ENCODE measurements at places on chromosomes 5 and 9. TPM values are rescaled to one million over a fixed set of nuclear protein-coding genes. Genes with fewer than 3 reads are reported as not detected.

DNA sequence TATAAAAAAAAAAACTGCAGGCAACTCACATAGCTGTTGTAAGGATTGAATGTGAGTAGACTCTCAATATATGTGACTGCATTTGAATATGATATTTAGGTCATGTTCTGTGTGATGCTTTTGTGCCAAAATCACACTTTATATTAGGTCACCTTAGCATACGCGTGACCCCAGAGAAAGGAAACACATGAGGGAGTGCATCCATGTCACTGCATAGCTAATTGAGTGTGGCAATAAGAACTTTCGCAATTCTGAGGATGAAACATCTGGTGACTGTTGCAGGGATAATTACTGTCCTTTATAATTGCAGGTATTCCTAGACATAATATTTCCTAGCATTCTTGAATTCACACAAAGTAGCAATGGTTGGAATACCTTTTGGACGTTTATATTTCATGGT, 459.5 kb upstream of the KLF4 start:
- H3K4me3 ChIP-seq, result no peak overlapping the region
- no peaks in the 10 kb centered on the region for H3K4me1 ChIP-seq
- no peak overlapping the region for H3K27ac ChIP-seq
- H3K36me3 ChIP-seq, result no peaks in the 10 kb centered on the region
- DNase-seq, result no peak

- no peaks in the 10 kb centered on the region for H3K4me1 ChIP-seq
- H3K27me3 ChIP-seq, result no peaks in the 10 kb centered on the region
- H3K36me3 ChIP-seq, result no peaks in the 10 kb centered on the region
These were observed 415.7 kb downstream of the ZNF608 start for GRCh38 chr5:124330595-124331220.

- H3K27me3 ChIP-seq, result no peaks in the 10 kb centered on the region
- DNase-seq, result no peak
These were observed 125.6 kb downstream of the PAPPA start for GRCh38 chr9:116279230-116279629.

- peaks cover 19% of the 10 kb centered on the region for H3K4me1 ChIP-seq
- peaks cover 10% of the 10 kb centered on the region for H3K36me3 ChIP-seq
- no peak overlapping the region for H3K27ac ChIP-seq
- DNase-seq, result no peak
- H3K4me3 ChIP-seq, result no peak overlapping the region
These were observed 52.9 kb downstream of the COMMD10 start for GRCh38 chr5:116137544-116138378.

GRCh38 chr5:66609615-66610014, 13.4 kb downstream of the MAST4 start:
- H3K4me1 ChIP-seq, result peaks cover 42% of the 10 kb centered on the region
- H3K36me3 ChIP-seq, result no peaks in the 10 kb centered on the region
- no peak overlapping the region for H3K4me3 ChIP-seq
- DNase-seq, result no peak

CNTNAP3 gene
- 9.9 TPM for total RNA-seq

DNA sequence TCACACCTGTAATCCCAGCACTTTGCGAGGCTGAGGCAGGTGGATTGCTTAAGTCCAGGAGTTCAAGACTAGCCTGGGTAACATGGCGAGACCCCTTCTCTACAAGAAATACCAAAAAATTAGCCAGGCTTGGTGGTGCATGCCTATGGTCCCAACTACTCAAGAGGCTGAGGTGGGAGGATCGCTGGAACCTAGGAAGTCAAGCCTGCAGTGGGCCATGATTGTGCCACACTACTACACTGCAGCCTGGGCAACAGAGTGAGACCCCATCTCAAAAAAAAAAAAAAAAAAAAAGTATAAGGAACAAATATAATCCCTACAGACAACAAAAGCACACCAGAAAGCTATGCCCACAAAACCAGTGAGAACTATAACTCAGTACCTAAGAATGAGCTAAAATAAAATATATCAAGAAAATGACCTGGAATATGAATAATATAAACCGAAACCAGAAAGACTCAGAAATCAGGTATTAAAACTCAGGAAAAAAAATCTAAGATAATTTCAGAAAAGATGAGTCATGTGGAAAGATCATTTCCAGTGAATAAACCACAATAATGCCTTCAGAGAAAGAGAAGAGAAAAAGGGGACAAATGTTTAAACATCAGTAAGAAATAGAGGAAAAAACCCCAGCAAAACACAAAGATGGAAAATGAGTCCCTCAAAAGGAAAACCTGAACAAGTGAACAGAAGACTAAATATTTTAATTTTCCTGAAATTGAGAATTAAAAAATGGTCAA, 57.4 kb downstream of the GOLPH3 start:
- no peaks in the 10 kb centered on the region for H3K27me3 ChIP-seq
- H3K4me1 ChIP-seq, result peaks cover 23% of the 10 kb centered on the region
- H3K27ac ChIP-seq, result no peak overlapping the region
- peaks cover 57% of the 10 kb centered on the region for H3K36me3 ChIP-seq
- no peak for DNase-seq
- no peak overlapping the region for H3K4me3 ChIP-seq

GRCh38 chr5:84403773-84404172, 19.1 kb upstream of the EDIL3 start:
- H3K36me3 ChIP-seq, result no peaks in the 10 kb centered on the region
- no peak for DNase-seq
- H3K4me1 ChIP-seq, result no peaks in the 10 kb centered on the region

GRCh38 chr5:174724484-174725260, at the start of gene MSX2:
MSX2 (plus strand) TSS chr5:174724582; CDS start chr5:174724660, 78 bp downstream.
- peak; percentile 89 for DNase-seq
- peaks cover 28% of the 10 kb centered on the region for H3K4me1 ChIP-seq
- peak within 1 kb of the TSS; percentile 82 for H3K4me3 ChIP-seq
- peaks cover 8% of the 10 kb centered on the region for H3K36me3 ChIP-seq
- peaks cover 100% of the 10 kb centered on the region for H3K27me3 ChIP-seq
- H3K27ac ChIP-seq, result peak within 1 kb of the TSS; percentile 84

- no peaks in the 10 kb centered on the region for H3K4me1 ChIP-seq
- H3K36me3 ChIP-seq, result no peaks in the 10 kb centered on the region
- H3K27me3 ChIP-seq, result no peaks in the 10 kb centered on the region
- no peak overlapping the region for H3K27ac ChIP-seq
- no peak overlapping the region for H3K4me3 ChIP-seq
These were observed 1740.9 kb upstream of the CDH9 start for GRCh38 chr5:28779161-28779754.

DNA sequence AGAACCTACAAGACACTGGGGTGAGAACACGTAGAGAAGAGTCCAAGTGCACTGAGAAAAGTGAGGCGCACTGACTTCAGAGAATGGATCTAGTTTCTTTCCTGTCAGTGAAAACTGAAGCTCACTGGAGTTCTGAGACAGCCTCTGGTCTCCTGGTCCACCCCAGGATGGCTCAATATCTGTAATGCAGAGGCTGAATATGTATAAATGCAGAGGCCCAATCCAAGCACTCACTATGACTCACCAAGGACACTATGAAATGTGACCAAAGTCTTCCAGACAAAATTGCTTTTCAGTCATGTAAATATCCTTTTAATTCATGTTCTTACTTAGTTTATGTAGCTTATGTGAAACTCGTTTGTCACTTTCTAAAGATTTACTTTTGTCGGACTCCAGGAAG, 53.8 kb downstream of the NFIB start:
- peak overlapping the region; percentile 71 for H3K27ac ChIP-seq
- no peak overlapping the region for H3K4me3 ChIP-seq
- no peaks in the 10 kb centered on the region for H3K36me3 ChIP-seq

CARD9 gene
- 1.2 TPM for total RNA-seq

DMRT2 gene
- total RNA-seq, result not detected

PCDHGA5 gene
- 4.9 TPM for total RNA-seq

DNA sequence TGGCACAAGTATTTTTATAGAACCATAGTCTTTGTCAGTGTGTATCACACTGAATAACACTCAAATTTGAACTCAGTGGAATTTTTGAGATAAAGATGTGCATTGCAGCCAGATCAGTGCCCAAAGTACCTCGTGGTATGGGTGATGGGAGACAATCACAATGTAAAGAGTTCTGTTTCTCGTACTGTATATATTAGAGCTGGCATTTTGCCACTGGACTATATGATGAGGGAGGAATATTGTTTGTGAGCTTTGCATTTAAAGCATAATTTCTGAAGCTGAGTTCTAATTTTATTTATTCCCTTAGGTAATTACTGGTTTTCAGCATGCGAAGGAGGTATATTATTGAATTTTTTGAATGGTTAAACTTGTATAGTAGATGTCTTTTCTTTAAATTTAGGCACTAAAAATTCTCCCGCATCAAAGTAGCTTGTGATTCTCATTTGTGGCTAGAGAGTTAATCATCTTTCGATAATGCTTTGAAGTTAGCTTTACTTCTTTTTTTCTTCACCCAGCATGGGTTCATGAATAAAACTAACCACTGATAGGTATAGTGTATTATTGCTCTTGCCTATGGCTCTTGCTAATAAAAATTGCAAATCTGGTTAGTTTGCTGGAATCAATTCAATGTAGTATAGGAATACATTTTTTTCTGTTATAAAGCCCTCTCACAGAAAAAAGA, 43.1 kb downstream of the PAM start:
- peaks cover 79% of the 10 kb centered on the region for H3K4me1 ChIP-seq
- no peak for DNase-seq
- no peaks in the 10 kb centered on the region for H3K36me3 ChIP-seq

GRCh38 chr5:63025679-63026078, 447.1 kb downstream of the LRRC70 start:
- no peak overlapping the region for H3K4me3 ChIP-seq
- H3K27me3 ChIP-seq, result no peaks in the 10 kb centered on the region
- no peaks in the 10 kb centered on the region for H3K36me3 ChIP-seq
- DNase-seq, result no peak

DNA sequence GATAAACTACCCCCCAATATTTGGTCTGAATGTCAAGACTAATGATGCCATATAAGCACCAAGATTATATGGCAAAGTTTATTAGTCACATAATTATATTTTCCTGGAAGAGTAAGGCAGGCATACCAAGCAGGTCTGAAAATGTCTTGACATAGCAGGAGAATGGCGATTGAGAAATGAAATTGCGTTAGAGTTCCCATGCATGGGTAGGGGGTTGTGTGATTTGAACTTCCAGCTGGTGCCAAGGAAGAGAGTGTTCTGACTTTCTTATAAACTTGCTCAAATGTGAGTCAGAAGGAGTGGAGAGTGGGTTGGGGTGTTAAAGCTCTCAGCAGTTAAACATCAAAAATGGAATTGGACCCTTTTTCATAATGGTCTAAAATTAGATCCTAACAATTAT, 1200.6 kb upstream of the ACO1 start:
- DNase-seq, result no peak
- H3K27ac ChIP-seq, result no peak overlapping the region
- no peak overlapping the region for H3K4me3 ChIP-seq
- no peaks in the 10 kb centered on the region for H3K27me3 ChIP-seq

SLCO4C1 gene
- 0.22 TPM for total RNA-seq

SMIM15 gene
- total RNA-seq, result 23.3 TPM

RETREG1 gene
- 269 TPM for total RNA-seq

AJM1 gene
- total RNA-seq, result 7.7 TPM

GRCh38 chr9:122346478-122347347, 24.1 kb upstream of the PTGS1 start:
- H3K4me1 ChIP-seq, result peaks cover 27% of the 10 kb centered on the region
- no peaks in the 10 kb centered on the region for H3K36me3 ChIP-seq
- H3K4me3 ChIP-seq, result peak overlapping the region; percentile 67

ARHGAP26 gene
- 35.7 TPM for total RNA-seq

- H3K4me1 ChIP-seq, result peaks cover 41% of the 10 kb centered on the region
- no peaks in the 10 kb centered on the region for H3K27me3 ChIP-seq
- H3K36me3 ChIP-seq, result no peaks in the 10 kb centered on the region
These were observed 25.0 kb downstream of the SH3PXD2B start for GRCh38 chr5:172429201-172429940.

DNA sequence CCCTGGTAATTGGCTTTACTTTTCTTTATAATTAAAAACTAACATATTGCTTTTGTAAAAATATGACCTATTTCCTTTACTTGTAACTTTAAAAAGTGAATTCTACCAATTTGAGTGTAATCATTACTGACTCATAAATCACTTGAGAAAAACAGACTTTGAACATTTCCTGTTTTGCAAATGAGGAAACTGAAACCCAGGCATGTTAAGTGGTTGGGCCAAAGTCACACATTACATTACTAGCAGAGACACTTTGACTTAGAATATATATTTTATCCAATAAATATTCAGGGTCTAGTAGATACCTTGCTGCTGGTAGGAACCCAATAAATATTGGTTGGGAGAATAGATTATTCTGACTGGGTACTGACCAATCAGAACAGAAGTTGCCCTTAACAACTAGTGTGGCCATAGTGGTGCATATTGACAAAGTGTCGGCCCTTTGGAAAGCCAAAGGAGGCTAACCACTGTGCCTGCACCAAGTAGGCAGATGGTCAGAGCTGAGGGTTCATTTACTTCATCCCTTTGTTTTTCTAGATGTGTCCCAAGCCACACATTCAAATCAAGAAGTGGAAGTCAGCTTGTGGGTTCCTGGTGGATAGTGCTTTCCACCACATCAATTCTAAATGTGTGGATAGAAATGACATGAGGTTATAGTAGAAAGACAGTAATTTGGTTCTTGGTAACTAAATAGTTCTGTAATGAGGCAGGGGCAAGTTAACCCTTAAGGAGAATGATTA, 365.1 kb upstream of the RIOK2 start:
- no peaks in the 10 kb centered on the region for H3K27me3 ChIP-seq
- DNase-seq, result no peak
- peaks cover 9% of the 10 kb centered on the region for H3K4me1 ChIP-seq
- H3K36me3 ChIP-seq, result no peaks in the 10 kb centered on the region

DNA sequence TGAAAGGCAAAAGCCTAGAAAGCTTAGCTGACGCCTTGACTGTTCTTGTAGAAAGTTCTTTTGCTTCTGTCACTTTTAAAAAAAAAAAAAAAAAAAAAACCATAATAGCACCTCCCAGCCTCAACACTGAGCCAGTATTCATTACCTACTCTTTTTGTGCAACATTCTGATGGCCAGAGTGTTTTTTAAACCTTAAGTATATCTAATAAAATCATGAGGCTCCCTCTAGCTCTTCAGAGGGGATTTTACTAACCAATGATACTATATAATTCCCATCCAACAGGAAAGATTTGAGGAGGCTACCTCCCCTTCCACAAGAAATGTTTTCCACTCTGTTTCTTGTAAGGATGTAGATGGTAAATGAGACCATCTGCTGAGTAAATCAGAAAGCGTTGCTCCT, 3.9 kb downstream of the BNC2 start:
- H3K36me3 ChIP-seq, result no peaks in the 10 kb centered on the region
- peaks cover 87% of the 10 kb centered on the region for H3K27me3 ChIP-seq
- DNase-seq, result no peak
- H3K4me1 ChIP-seq, result peaks cover 24% of the 10 kb centered on the region

ARSB gene
- 14.3 TPM for total RNA-seq

DNA sequence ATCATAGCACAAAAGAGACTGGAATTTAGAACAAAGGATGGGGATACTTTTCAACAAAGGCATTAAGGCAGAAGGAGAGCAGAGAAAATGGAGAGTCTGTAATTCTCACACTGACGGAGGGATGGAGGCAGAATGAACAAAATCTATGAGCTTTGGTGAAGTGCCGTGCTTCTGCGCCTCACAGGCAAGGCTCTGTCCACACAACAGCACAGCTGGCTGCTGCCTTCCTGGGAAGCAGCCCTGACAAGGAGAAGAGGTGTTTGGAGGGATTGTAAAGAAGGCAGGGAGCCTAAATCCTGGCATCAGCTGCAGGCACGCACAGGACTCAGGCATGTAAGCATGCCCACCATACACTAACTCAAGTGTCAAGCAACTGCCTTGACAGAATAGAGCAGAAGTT, 485.2 kb upstream of the KIF2A start:
- H3K4me1 ChIP-seq, result peaks cover 7% of the 10 kb centered on the region
- no peaks in the 10 kb centered on the region for H3K36me3 ChIP-seq
- peaks cover 4% of the 10 kb centered on the region for H3K27me3 ChIP-seq
- no peak overlapping the region for H3K27ac ChIP-seq

GRCh38 chr5:175728885-175729828, 71.3 kb downstream of the HRH2 start:
- H3K27me3 ChIP-seq, result peaks cover 69% of the 10 kb centered on the region
- H3K36me3 ChIP-seq, result no peaks in the 10 kb centered on the region

PCDHGA12 gene
- 4.8 TPM for total RNA-seq
